ENCODE measurements at places on chromosomes 5 and 9.

- DNase-seq, result no peak
Measured at GRCh38 chr9:130110166-130110565, 56.5 kb downstream of the GPR107 start.

- DNase-seq, result no peak
Measured at GRCh38 chr9:116904165-116904564, 217.1 kb downstream of the TRIM32 start.

- DNase-seq, result no peak
Measured at GRCh38 chr5:102796498-102796897, 41.4 kb downstream of the PAM start.

DNA sequence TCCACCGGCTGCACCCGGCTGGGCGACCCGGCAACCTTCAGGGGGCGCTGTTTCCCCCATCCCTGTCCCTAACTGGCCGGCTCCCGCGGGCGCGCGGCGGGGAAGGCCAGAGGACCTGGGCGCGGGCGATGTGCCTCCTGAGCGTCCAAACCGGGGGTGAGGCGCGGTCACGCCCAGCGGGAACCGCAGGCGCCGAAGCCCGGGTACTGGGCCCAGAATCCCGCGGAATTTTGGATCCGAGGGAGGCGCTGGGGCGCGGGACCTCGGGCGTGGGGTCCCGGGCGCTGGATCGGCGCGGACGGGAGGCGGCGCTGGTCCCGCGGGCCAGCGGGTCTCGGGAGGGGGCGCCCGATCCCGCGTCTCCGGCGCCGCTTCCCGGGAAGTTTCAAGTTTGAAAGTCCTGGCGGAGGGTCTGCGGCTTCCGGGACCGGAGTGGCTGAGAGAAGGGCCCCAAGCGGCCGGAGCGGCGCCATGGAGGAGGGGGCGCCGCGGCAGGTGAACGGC is at the start of gene PKN3:
PKN3 (plus strand) TSS at position 59 of the 504 bp plus-strand sequence; CDS start at position 472, 413 bp downstream.
- peak; percentile 97 for DNase-seq

- DNase-seq, result no peak
Measured at GRCh38 chr5:65984098-65984885, 57.9 kb downstream of the ERBIN start.

- DNase-seq, result no peak
Measured at GRCh38 chr9:129557192-129558036, 63.5 kb downstream of the C9orf50 start.

- no peak for DNase-seq
Measured at GRCh38 chr5:159414021-159414420, 83.7 kb upstream of the IL12B start.

GRCh38 chr5:15889001-15889400 is 290.6 kb downstream of the MARCHF11 start:
- no peak for DNase-seq

GRCh38 chr5:50463726-50464125 is 22.6 kb upstream of the EMB start:
- DNase-seq, result no peak

GRCh38 chr9:129140397-129141065 is 29.3 kb downstream of the PTPA start:
- peak; percentile 25 for DNase-seq

- no peak for DNase-seq
Measured at GRCh38 chr5:180438785-180439780, 55.1 kb upstream of the CNOT6 start.

- peak; percentile 7 for DNase-seq
Measured at GRCh38 chr9:129289131-129289731, 111.2 kb upstream of the IER5L start.

DNA sequence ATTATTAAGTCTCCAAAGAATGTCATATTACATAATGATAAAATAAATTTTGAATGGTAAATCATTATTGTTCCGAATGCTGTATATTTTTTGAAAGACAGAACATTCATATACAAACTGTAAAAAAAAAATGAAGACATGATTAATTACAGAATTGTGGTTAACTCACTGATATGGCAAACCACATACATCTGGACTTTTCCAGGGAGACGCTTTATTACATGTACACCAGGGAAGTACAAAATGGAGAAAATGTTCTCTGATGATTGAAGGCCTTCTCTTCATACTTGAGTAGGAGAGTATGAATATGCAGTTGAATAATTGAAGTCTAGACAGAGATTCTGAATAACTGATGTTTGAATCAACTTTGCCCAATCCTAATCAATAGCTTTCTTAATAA is 1886.9 kb downstream of the EFNA5 start:
- DNase-seq, result no peak

DNA sequence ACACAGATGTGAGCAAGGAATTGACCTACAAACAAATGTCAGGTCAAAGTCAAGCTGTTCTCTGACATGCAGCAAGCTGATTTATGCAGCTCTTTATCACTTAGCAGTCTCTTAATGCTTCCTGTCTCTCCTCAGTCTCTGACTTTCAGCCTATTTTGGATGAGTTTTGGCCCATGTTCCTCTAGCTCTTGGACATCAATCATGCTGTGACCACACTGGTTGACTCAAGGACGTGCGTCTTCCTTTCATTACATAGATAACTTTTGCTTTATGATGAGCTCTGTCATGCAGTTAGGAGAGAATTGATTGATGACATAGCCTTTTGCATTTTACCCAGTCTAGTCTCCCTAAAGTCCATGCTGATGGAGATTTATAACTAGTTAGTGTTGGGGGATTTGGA is 9.4 kb upstream of the REEP5 start:
- DNase-seq, result no peak

- no peak for DNase-seq
Measured at GRCh38 chr5:44387921-44388320, 1.3 kb downstream of the FGF10 start.

- DNase-seq, result peak; percentile 72
Measured at GRCh38 chr5:96868603-96869371, 7.5 kb upstream of the ERAP2 start.

GRCh38 chr5:74187757-74188156 is 452.8 kb downstream of the ENC1 start:
- DNase-seq, result no peak

DNA sequence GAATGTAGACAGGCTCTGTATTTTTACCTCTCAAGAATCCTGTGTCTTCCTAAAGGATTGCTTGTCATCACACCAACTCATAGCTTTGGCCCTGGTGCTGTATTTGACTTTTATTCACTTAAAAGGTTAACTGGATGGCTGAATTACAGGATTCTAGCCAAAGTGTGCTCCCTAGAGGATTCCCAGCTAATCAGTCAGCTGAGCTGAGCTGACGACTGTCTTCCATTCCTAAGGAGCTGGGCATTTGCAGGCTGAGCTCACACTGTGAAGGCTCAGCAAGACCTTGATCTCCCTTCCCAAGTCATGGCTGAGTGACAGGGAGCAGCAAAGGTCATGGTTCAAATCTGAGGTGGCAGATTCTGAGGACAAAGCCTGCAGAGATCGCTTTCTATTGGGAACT is 59.0 kb upstream of the PALM2AKAP2 start:
- DNase-seq, result no peak

- peak; percentile 8 for DNase-seq
Measured at GRCh38 chr5:92401492-92401891, 1018.4 kb upstream of the ARRDC3 start.

GRCh38 chr5:102845041-102845440 is 89.9 kb downstream of the PAM start:
- no peak for DNase-seq
